ENCODE measurements at places on chromosomes 13 and 19. TPM values are rescaled to one million over a fixed set of nuclear protein-coding genes. Genes with fewer than 3 reads are reported as not detected.

The PNMA8C gene
- total RNA-seq: not detected

The RFPL4A gene
- total RNA-seq: not detected

The PSG6 gene
- not detected for total RNA-seq

The PSG1 gene
- total RNA-seq: not detected

The IRGQ gene
- 28.9 TPM for total RNA-seq

The GARIN5A gene
- not detected for total RNA-seq

Data from thoracic aorta endothelial cell (primary cell).